ENCODE measurements at places on chromosomes 4 and X.

- DNase-seq = peak; percentile 55
Measured at GRCh38 chr4:111689731-111690130, 455.5 kb upstream of the FAM241A start.

DNA sequence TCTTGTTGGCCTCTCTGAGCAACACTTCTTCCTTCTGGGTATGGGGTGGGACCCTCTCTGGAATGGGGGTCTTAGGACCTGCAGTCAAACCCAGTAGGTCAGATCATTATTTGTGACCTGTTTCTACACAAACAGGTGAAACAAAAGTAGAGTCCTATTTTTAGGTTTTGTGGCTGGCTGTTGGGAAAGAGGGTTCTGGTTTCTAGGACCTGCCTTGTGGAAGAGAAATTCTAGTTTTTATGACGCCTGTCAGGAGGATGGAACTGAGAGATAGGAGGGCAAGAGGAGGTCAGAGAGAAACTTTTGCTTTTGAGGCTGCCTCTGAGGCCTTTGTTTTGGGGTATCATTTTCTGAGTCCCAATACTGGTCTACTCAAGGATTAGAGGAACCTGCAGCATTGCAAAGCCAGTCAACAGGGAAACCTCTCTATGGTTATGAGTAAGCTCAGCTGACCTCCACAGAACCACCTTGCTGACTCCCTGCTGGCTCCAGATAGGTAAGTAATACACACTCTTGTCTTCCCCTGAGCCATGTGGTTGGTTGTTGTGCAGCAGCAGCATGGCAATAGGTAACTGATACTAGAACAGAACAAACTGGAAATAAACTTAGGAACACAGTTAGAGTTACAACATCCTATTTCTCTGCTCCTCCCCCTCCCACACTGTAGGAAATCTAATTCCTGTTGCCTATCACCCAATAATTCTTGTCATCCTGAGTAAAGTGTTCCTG lies 114.7 kb upstream of the VCX3B start:
- no peak for DNase-seq

DNA sequence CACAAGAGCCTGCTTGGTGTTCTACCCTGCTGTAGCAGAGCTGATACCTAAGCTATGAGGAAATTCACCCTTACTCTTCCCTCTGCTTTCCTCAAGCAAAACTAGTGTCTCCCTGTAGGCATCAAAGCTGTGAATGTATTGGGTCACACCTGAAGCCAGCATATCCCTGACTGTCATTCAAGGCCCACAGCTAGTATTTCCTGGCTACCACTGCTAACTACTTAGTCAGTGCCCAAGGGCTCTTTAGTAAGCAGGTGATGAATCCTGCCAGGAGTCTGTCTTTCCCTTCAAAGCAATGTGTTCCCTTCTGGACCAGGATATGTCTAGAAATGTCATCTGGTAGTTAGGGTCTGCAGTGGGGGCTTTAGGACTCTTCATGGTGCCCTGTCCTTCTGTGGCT lies 125.7 kb downstream of the RPA4 start:
- no peak for DNase-seq

DNA sequence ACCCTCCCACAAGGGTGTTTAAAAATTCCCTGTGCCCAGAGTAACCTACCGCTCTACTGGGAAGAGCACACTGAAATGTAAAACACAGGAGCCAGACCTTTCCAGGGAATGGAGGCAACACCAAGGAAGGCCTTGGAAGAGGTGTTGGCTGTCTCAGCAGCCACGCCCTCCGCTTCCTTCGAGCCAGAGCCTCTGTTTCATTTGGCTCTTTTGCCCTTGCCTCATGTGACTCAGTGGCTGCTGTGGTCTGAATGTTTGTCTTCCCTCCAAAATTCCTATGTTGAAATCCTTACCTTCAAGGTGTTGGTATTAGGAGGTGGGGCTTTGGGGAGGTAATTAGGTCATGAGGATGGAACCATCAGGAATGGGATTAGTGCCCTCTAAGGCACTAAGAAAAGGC lies 11.3 kb downstream of the SCD5 start:
- DNase-seq = peak; percentile 34

DNA sequence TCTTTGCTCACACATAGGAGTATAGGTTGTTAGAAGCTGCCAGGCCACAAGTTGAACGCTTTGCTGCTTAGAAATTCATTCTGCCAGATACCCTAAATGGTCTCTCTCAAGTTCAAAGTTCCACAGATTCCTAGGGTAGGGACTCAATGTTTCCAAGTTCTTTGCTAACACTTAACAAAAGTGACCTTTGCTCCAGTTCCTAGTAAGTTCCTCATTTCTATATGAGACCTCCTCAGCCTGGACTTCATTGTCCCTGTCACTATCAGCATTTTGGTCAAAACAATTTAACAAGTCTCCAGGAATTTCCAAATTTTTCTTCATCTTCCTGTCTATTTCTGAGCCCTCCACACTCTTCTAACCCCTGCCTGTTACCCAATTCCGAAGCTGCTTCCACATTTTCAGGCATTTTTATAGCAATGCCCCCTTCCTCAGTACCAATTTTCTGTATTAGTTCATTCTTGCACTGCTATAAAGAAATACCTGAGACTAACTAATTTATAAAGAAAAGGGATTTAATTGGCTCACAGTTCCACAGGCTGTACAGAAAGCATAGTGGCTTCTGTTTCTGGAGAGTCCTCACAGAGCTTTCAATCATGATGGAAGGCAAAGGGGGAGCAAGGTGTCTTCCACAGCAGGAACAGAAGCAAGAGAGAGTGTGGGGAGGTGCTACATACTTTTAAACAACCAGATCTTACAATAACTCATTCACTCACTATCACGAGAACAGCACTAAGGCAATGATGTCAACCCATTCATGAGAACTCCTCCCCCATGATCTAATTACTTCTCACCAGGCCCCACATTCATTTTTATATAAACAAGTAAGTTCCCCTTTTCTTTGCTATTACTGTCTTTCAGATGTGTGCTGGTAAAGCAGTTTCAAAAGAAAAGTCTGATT lies 11.5 kb upstream of the TLR1 start:
- DNase-seq = no peak

- peak; percentile 60 for DNase-seq
Measured at GRCh38 chr4:107183155-107183774, 147.2 kb upstream of the DKK2 start.

DNA sequence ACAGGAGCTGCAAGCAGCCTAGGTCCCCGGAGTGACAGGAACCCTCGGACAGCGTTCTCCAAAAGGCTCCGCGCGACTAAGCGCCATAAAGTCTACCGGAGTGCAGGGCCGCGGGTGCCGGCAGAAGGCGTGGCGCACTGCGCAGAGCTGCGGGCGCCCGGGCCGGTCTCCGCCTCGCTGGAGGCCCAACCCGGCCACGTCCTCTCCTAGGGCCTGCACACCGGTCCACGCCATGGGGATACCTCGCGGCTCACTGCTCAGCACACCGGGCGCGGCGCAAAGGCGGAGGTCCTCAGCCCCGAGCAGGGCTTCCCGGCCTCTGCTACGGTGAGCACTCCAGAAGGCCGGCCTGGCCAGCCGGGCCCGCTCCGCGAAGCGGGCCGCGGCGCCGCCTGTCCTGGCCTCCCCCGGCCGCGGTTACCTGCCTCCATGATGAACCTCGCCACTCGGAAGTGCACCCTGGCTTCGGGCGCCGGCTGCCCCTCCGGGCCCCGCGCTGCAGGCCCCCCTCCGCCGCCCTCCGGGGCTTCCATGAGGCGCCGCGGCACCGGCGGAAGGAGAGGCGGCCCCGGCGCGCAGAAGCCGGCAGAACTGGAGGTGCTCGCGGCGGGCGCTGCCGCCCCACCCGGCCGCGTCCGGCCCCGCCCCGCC lies at the start of gene CCNQ:
TSS of gene CCNQ (minus strand) at position 599 of the 651 bp plus-strand sequence. CDS start at position 533, 66 bp downstream.
- peak; percentile 33 for DNase-seq

DNA sequence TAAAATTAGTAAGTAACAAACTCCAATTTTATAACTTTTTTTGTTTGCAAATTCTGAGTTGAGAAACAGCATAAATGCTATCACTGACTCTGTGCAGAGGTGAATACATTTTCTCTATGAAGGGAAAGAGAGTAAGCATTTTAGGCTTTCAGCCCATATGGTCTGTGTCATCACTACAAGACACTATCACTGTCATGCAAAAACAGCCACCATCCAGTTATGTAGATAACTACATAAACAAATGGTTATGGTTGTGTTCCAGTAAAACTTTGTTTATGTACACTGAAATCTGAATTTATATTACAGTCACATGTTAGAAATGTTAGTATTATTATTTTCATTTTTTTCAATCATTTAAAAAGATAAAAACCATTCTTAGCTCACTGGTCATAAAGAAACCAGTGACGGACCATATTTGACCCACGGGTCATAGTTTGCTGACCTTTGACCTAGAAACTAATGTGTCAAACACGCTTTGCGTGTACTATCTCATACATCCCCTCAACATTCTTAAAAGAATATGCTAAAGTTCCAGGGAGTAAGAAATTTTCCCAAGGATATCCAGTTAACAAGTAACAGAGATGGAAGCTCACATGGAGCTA lies 29.1 kb downstream of the RASGEF1B start:
- no peak for DNase-seq
